ENCODE measurements at places on chromosomes 7 and 10.

DNA sequence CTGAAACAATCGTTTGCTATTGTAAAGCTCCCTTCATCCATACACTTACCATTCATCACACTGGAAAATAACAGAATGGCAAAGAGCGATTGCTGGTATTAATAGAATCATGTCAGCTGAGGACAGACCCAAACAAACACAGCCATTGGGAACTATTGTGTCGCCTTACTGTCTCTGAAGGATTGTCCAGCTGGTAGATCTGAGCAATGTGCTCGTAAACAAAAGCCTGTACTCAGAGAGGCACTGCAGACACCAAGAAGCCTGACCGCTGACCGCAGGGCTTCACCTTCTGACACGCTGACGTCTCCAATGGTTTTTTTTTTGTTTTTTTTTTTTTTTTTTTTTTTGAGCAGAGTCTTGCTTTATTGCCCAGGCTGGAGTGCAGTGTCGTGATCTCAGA, 151.0 kb upstream of the FRMD4A start:
- no peak for DNase-seq

DNA sequence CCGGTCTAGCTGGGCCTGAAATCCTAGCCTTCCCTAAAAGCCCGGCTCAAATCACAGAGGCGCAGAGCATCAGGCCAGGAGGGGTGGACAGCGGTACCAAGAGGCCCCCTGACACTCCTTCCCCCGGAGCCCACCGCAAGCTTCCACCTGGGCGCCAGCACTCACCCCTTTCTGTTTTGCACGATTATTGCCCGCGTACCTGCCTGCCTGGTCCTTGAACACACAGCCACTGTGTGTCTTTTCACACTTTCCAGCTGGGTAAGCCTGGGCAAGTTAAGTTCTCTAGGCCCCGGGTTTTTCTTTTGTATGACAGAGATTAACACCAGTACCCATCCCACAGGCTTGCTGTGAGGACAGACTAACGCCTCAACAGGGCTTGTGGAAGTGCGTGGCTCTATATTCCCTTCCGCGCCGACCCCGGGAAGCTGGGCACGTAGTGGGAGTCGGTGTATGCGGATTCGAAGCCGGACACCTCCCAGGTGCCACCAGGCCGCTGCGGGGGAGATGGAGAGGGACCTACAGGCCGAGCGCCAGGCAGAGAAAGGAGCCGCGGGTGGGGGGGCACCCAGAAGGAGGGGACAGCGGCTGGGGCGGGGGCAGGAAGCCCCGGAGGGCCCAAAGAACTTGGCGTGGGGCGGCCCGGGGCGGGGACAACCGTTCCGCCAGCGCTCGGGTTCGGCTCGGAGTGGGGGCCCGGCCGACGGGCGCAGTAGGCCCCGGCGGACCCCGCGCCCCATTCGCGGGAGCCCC, 792 bp downstream of the ZNF746 start:
- DNase-seq = no peak

- DNase-seq = no peak
These were observed 29.3 kb downstream of the CCNJ start for GRCh38 chr10:96072674-96073073.

- DNase-seq = no peak
These were observed 745 bp upstream of the ORAI2 start for GRCh38 chr7:102432442-102433218.

DNA sequence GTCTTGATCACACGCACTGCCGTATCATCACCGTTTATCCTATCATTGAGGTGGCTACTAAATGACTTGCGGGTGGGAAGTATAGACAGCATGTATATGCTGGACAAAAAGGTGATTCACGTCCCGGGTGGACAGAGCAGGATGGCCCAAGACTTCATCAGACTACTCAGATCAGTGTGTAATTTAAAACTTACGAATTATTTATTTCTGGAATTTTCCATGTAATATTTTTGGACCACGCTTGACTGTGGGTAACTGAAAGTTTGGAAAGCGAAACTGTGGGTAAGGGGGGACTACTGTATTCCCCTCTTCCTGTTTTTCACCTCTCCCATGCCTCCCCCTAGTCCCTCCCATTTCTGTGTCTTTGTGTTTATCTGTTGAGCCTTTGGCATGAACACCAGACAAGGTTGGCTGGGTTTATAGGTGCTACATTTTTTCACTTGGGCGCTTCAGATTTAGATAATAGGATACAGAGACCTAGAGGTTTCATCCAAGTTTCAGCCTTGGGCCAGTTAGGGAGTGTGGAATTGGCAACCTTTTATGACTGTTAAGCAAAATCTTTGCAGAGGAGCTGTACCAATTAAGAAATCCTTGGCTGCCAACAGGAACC, 55.8 kb downstream of the RBM20 start:
- DNase-seq = no peak
